ENCODE measurements at places on chromosomes 7 and 10.

GRCh38 chr10:12405342-12406320 is 56.3 kb downstream of the CAMK1D start:
- DNase-seq = no peak

- DNase-seq = no peak
Observed at GRCh38 chr7:6618621-6619020, 3.2 kb downstream of the ZNF853 start.

DNA sequence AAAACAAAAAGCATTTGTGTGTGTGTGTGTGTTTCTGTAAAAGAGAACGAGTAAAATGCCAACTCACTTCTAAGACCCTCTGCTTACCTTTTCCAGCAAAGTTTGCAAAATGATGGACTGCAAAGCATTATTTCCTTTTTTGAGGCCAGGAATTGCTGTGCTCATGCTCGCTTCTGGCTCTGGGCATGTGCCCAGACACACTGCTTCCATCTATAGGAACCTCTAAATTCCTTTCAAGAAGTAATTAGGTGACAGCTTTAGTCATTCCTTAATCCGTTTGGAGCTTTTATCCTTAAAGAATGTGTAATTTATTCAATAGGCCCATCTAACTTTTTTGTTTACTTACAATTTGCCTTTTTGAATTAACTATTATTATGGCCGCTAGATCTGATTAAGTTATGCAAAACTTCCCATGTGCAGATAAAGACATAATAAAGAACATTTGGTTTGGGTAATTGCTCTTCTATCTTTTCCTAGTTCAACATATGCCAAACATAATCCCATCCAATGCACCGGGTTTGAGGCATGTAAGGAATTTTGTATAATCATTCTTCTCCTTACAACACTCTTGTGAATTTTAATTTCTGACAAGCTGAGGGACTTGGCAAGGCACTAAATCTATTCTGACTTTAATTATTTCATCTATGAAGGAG is 34.7 kb downstream of the A1CF start:
- DNase-seq = peak; percentile 21

DNA sequence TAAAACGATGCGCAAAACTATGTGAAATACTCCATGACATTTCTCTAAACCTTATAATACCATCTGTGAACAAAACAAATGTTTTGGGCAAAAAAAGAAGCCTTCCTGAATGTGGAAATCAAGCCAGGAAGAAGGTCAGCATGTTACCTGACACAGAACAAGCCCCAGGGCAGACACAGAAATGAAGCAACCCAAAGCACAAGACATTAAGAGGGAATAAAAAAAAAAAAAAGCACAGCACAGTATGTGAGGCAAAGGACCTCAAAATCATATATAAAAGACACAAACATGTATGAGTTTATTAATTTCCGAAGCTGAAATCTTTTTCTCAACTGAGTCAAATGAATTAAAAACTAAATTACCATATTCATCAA is 161.8 kb downstream of the SKIDA1 start:
- no peak for DNase-seq

GRCh38 chr7:32472015-32472414 is 18.2 kb downstream of the LSM5 start:
- DNase-seq = no peak

- DNase-seq = no peak
Observed at GRCh38 chr7:69588773-69589172, 9.5 kb upstream of the AUTS2 start.

DNA sequence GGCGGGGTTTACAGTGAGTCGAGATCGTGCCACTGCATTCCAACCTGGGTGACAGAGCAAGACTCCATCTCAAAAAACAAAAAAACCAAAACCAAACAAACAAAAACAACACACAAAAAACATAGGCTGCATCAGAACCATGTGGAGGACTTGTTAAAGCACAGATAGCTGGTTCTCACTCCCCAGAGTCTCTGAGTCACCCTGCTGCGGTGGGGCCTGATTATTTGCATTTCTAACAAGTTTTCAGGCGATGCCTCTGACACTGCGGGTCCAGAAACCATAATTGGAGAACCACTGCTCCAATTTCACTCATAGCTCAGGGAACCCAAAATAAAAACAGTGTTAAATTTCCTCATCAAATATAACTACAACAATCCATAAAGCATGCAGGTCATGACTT is 816.7 kb downstream of the MAGI2 start:
- DNase-seq = no peak

DNA sequence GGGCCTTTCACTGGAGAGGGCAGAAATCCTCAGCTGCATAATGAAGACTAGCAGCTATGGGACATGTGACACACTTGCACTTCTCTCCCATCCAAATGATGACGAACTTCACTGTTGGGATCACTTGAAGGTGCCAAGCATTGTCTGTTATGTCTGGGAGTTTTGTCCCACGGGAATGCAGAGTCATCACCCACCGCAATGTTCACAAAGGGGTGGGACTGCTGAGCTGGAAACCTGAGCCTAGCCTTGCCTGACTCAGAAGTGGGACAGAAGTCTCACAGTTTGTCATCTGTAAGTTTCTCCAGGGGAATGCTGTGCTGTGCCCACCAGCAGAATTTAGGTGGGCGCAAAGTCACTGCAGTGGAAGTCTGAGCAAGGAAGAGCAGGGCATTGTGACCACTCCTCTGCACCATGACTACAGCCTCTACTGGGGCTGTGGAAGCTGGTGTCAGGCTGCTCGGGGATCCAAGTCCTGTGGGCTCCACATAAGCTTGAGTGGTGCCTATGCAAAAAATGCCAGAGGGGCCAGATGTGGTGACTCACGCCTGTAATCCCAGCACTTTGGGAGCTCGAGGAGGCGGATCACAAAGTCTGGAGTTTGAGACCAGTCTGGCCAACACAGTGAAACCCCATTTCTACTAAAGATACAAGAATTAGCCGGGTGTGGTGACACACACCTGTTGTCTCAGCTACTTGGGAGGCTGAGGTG is 472.0 kb upstream of the CNTNAP2 start:
- DNase-seq = no peak

GRCh38 chr7:47516985-47517600 is 64.8 kb downstream of the TNS3 start:
- DNase-seq = peak; percentile 58

GRCh38 chr7:92748495-92748894 is 87.9 kb downstream of the CDK6 start:
- DNase-seq = no peak

GRCh38 chr10:68237173-68237572 is 5.3 kb upstream of the ATOH7 start:
- no peak for DNase-seq

- DNase-seq = peak; percentile 39
Observed at GRCh38 chr7:98284335-98285036, 3.0 kb downstream of the BRI3 start.

DNA sequence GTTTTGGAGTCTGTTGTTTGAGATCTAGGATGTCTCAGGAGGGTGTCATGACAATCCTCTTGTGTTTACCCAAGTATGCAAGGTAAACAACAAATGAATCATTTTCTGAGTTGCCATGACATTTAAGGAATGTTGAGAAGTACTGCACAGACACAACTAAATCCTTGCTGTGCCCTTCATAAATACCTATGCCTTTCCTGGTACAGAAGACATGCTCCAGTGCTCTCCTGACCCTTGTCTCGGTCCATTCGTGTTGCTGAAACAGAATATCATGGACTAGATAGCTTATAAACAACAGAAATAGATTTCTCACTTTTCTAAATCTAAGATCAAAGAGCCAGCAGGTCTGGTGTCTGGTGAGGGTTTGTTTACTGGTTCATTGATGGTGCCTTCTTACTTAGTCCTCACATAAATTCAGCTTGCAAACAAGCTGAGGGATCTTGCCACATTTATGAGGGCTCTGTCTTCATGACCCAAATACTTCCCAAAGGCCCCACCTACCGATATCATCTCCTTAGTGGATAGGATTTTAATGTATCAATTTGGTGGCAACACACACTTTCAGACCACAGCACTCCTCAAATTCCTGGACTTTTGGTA is 341.8 kb upstream of the SEMA3A start:
- no peak for DNase-seq

DNA sequence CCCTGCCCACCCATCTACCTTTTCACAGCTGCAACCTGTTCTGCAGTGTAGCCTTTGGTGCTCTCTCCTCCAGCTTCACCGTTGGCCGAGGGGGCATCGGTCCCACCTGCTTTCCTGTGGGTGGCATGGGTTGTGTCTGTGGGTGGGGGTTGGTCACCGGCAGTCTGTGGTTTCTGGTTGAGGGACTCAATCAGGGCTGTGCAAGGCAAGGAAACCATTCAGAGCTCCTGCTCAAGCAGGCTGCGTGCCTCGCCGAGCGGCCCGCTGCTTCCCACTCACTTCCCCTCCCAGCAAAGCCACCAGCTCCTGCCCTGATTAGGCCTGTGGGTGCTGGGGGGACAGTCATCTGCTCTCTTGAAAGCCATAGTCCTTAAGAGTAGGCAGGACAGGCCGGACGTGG is 9.8 kb downstream of the DNAJB12 start:
- DNase-seq = no peak

DNA sequence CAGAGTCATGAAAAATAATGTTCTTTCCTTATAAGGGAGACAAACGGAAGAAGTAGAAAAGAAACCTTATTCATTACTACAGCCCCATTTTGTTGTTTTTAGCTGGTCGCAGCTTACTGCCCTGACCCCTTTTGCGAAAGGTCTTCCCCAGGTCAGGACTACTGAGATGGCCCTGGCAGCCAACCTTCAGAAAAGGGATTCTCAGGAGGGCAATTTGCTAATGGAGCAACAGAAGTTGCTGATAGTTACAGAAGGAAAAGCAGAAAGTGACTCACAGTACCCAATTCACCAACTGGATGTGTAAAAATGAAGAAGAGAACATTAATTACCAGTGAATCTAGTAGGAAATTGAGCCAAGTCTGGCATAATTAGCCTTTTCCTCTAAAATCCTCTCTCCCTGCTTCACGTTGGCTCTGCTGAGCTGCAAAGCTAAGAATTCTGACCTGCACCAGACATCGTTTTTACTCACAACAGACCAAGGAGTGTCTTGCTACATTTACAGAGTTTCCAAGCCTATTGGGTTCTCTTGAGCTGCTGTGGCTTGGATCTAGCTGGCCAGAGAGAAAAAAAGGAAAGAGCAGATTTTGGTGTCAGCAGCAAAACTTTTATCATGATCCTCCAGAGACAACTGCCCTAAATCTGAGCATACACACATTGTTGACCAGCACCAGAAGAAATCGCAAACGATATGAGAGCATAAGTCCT is 499.9 kb upstream of the FZD8 start:
- no peak for DNase-seq

DNA sequence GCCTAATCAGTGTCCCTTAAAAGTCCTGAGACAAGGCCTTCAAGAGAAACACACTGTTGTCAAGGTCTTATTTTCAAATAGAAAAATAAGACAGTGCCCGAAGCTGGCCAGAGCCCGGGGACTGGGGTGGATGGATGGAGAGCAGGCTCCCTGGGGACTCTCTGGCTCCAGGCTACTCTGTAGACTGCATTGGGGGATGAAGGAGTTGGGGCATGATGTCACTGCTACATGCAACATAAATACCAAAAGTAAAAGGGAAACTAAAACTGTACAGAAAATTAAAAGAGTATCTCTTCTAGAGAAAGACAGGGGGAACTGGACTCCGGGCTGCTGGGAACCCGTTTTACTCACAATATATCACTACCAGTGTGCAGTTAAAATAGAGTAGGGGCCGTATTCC is 629.8 kb downstream of the KCNMA1 start:
- DNase-seq = no peak

DNA sequence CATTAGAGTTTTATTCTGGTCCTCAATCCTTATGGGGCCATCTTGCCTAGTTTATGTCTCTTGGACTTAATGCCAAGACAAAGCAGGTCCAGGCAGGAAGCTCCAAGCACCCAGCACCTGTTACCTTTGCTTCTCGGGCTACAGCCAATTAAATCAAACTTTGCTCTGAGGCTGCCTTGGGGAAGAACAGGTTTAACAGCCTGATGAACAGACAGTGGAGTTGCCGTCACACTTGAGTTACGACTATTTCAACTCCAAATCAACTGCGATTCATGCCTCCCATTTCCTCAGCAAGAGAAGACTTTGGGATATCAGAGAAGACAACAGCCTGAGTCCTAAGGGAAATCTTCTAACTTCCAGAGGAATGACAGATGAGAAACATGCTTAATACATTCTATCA is 62.2 kb downstream of the XPNPEP1 start:
- DNase-seq = no peak

DNA sequence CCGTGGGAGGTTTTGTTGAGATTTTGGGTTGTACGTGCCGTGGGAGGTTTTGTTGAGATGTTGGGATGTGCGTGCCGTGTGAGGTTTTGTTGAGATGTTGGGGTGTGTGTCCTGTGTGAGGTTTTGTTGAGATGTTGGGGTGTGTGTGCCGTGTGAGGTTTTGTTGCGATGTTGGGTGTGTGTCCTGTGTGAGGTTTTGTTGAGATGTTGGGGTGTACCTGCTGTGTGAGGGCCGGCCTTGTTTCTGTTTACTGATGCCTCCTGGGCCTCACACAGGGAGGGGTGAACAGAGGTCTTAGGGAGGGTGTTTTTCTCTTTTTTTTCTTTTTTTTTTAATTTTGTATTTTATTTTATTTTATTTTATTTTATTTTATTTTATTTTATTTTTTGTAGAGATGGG is 36.7 kb downstream of the INPP5A start:
- DNase-seq = no peak

GRCh38 chr7:132141109-132141508 is 435.2 kb downstream of the PLXNA4 start:
- DNase-seq = peak; percentile 26

- DNase-seq = no peak
Observed at GRCh38 chr7:115037128-115037802, 115.4 kb downstream of the MDFIC start.

DNA sequence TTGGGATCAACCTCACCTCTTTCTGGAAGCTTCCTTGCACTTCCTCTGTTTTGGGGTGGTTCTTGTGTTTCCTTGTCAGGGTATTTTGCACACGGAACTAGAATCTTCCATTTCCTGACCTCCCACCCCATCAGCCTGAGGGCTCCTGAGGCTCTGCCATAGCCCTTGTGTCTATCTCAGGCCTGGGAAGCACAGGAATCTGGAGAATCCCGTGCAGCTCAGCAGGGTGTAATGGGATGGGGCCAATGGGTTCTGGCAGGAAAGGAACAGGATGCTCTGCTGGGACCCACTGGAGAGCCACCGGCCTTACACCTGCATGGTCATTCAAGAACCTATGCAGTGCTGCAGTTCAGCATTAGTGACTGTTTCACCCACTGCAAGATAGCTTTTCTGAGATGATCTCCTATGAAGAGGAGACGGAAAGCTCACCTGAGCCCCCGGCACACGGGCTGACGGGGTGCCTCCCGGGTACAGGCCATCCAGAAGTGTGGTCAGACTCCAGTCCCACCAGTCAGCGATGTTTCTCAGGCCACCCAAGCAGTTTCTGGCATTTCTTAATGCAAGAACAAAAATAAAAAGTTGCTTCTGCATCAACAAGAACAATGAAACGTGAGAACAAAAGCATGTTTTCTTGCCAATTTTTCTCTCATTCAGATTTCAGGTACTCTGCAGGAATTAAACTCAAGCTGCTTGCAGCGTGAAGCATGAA is 133.2 kb downstream of the PKD1L1 start:
- no peak for DNase-seq

Measured in fibroblast of lung (primary cell).